ENCODE measurements at places on chromosomes 16 and 17.

DNA sequence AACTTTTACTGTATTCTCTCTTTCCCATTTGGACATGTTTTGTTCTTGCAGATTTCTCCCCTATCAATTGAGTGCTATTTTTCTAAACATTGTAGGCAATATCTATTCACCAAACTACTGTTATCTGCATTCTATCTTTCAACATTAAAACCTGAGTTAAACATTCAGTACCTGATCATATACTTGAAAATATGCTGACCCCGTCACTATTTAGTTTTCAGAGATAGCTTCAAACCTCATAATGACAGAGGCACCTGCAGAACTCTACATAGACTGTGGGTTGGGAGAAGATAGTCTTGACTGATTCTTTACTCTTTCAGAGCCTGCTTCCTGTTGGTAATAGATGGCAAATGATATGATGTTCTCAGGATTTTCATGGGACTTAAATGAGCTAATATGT, 965.7 kb upstream of the GOT2 start:
- no peak for DNase-seq

GRCh38 chr17:80396157-80397033, 18.6 kb upstream of the ENDOV start:
- DNase-seq = no peak

DNA sequence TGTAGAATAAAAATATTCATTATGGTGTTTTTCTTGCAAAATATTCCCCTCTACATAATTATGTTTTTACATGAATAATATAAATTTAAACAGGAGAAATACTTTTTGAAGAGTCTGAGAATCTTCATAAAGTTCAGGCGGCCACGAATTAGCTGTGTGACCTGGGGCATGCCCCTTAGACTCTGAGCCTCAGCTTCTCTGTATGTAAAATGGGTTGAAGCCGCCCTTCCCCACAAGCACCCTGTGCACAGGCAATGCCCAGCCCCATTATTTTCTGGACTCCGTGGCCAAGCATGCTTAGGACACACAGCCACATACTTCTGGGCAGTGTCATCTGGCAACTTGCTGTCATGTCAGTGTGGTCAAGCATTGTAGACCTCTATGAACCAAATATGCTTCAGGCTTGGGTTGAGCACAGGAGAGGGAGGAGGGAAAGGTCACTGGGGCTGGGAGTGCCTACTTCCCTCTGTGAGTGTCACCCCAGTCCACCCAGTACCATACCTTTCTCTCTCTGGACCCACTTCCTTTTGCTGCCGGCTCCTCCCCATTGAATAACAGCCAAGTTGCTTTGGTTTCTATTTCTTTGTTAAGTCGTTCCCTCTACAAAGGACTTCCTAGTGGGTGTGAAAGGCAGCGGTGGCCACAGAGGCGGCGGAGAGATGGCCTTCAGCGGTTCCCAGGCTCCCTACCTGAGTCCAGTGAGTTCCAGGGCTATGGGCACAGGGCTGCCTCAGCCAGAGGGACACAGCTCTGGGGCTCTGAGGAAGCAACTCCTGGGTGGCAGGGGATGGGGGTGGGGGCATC, at the start of gene LGALS9:
TSS of gene LGALS9 (plus strand) at position 582 of the 804 bp plus-strand sequence. CDS start at position 660, 78 bp downstream.
- peak; percentile 62 for DNase-seq

GRCh38 chr17:47205419-47205963, 3.7 kb upstream of the MYL4 start:
- no peak for DNase-seq

DNA sequence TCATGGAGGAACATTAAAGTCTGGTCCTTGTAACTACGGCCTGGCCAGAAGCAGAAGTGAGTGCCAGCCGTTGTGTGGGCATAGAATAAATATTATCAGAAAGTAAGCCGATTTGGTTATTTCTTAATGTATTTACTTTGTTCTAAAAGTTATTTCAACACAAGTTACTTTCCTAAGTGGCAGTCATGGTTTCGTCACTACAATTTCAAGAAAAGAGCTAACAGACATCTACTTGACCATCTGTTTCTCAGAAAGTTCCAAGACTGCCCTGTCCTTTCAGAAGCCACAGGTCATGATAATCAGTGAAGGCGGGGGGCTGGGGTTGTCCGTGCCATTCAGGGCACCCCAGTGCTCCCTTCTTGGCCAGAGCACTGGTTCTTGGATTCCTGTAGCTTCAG, 14.9 kb upstream of the FASN start:
- DNase-seq = no peak

- peak; percentile 59 for DNase-seq
These were observed 414 bp downstream of the NARF start for GRCh38 chr17:82458885-82459424.

DNA sequence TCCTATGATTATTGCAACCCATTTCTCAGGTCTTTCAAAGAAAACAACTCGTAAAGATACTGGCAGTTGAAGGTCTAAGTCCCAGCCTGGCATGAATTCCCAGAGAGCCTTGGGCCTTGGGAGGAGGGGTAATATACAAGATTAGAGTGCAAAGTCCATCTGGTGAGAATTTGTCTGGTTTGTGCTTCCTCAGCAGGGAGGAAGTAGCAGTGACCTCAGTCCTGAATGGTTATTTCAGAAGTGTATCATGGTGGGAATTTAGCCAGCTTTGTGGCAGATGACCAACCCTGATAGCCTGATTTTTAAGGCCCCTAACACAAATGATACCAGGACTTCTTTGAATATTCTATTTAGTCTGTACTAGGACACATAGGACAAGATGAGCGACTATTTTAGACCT, 151.2 kb upstream of the TBX2 start:
- peak; percentile 22 for DNase-seq

DNA sequence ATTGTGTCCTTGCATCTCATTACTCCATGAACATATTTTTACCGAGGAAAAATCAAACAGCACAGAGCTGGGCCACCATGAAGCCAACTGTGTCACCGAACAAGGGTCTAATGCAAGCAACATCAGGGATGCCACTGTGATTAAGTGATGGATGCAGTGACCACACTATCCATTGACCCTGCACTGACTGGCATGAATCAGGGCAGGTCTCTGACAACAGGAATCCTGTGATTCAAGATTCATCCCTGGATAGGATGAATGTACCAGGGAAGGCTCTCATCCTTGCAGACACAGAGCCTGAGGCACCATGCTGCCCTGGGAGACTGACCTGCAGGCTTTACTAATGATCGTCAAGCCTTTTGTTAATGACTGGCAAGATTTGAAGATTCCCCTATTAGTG, 41.5 kb upstream of the ZFHX3 start:
- no peak for DNase-seq

DNA sequence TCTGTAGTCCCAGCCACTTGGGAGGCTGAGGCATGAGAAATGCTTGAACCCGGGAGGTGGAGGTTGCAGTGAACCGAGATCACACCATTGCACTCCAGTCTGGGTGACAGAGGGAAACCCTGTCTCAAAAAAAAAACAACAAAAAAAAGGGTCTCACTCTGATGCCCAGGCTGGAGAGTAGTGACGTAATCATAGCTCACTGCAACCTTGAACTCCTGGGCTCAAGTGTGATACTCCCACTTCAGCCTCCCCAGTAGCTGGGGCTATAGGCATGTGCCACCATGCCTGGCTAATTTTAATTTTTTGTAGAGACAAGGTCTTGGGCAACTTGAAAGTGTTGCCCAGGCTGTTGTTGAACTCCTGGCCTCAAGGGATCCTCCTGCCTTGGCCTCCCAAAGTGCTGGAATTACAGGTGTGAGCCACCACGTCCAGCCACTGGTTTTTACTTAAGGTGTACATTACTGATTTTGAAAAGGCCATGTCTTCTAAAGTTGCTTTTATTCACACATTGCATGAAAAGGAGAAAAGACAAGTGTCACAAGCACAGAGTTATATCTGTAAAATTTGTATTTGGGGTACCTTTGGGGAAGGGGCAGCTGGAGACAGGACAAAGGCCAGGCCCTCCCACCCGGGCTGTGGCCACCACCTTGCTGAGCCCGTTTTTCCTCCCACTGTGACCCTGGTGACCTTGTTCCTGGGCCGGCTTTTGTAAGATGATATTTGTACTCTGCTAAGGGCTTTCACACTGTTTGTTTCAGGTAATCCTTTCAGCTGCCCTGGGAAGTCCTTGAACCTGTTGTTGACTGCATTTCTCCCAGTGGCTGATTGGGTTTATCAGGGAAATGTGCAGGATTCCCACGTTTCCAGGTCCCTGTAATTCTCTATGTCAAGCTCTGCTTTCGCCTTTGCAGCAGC, 11.5 kb downstream of the GPT2 start:
- no peak for DNase-seq

DNA sequence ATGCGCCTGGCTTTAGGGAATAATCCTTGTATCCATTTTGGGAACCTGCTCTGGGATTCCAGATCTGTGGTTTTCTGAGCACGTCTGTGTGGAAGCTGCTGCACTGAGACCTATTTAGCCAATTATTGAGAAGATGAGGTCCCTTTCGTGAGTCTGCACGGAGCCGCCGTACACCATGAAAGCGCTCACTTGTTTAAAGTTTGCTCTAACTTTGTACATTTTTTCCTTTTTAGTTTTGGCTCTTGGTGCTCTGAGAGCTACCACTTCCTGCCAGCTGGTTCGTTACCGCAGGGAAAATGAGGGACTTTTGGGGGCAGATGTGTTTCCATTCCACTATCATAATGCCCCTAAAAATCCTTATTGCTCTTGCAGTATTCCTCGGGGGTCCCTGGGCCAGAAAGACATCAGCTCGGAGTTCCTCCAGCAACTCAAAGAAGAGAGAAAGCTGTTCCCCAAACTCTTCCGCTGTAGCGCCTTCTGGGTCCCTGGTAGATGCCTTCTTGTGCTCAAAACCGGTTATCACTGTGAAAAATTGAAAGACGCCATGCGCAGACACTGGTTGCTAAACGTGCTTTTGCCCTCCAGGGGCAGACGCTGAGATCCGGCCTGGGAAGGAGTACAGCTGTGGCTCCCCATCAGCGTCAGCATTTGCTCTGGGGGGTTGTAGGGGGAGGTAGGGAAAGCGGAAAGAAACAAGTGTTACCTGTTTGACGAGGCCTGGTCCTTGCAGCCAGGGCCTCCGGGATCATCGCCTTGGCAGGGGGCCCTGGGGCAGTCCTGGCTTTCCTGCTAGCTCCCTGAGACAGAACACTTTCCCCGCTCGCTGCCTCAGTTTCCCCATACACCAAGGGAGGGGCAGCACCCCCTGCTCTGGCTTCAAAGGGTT, 238.1 kb downstream of the MRTFB start:
- DNase-seq = peak; percentile 60

DNA sequence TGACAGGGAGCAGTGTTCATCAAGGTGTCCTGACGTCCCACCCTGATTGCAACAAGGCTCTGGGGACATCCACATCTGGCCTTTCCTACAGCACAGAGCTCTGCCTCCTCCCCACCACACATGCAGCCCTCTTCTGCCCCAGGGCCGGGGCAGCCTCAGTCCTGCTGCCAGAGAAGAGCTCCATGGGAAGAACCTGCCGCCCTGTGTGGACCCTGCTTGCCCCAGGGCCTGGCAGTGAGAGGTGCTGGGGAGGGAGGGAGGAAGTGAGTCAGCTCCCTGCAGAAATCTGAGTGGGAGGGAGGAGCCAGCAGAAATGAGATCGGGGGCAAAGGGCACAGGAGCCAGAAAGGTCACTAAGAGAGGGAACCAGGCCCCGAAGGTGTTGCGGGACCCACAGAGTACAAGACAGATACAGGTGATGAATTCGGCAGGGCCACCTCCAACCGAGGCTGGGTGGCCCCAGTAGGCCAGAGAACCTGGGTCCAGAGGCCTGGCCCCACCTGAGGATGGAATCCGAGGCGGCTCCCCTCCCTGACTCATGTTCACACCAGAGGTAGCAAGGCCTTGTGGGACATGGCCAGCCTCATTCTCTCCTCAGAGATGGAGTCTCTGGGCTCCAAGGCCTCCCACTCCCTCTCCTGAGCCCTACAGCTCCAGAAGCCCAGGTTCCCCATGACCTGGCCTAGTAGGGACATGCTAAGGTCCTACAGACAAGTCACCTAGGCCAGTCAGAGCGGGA, 24.8 kb downstream of the MYO18A start:
- DNase-seq = peak; percentile 85

DNA sequence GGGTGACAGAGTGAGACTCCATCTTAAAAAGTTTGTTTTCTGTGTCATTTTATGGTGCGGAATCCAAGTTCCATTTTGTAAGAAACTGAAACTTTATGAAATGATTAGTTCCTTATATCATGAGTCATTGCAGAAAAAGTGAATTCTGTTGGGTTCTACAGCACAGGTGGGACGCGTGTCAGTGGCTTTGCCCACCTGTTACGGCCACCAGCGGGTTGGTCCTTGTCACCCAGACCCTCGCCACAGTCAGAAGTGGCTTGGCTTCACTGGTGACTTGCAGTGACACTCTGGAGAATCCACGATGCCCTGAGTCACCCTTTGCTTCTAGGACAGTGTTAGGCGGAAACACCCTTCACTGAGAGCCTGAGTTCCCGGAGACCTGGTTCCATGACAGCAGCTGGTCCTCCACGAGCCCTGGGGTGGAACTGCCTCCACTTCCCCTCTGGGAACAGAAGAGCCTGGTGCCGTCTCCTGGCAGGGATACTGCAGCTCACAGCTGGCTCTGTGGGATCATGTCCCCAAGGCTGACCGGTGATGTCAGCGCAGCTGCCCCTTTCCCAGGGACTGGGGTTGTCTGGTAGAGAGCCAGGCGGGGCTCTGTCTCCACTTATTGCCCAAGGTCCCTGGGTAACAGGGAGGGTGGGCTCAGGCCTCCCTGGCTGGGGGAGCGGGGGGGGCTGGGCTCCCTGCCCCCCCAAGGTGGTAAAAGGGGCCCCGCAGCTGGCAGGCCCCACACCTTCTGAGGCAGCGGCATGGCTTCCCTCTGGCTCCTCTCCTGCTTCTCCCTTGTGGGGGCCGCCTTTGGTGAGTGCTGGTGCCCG, at the start of gene CTRB1:
TSS of gene CTRB1 (plus strand) at position 733 of the 821 bp plus-strand sequence. CDS start at position 753, 20 bp downstream.
- no peak for DNase-seq

DNA sequence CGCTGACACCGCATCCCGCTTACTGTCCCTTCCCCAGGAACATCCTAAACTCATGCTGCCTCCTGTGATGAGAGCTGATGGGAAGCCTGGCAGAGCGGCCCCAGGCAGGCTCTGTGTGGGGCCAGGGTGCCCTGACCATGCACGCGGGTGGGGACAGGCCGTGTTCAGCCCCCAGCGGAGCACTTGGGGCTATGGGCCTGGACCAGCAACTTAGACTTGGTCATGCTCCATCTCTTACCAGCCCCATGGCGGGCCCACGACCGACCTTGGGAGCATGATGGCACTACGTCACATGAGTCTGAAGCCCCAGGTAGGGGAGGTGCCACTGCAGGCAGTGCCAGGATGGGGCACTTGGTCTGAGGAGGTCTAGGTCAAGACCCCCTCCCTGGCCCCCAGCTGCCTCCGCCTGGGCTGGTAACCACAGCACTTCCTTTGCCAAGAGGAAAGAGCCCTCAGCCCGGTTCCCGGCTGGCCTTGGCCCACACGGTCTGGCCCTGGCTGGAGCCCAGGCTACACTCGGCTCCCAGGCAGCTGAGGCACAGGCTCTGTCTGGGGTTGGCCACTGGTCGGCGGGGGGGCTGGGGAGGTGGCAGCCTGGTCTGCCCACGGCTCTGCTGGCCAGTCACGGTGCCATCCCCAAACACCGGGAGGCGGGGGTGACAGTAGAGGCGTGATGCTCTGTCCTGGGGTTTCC, 25.7 kb downstream of the BAHCC1 start:
- no peak for DNase-seq
